ENCODE measurements at places on chromosomes 7 and 10.

- DNase-seq = no peak
Measured at GRCh38 chr7:81506609-81507008, 263.2 kb downstream of the HGF start.

GRCh38 chr10:16679511-16679910, 137.7 kb downstream of the RSU1 start:
- DNase-seq = no peak

DNA sequence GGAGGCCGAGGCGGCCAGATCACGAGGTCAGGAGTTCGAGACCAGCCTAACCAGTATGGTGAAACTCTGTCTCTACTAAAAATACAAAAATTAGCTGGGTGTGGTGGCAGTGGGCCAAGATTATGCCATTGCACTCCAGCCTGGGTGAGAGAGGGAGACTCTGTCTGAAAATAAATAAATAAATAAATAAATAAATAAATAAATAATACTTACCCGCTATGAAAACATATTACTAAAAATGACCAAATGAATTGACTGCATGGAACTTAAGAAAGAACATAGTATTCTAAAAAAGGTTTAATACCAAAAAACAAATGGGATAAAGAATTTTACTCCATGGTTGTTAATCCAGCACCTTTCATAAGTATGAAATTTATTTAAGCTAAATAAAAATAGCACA, 305.0 kb downstream of the GATA3 start:
- no peak for DNase-seq

GRCh38 chr7:140621401-140622021, 19.1 kb downstream of the DENND2A start:
- no peak for DNase-seq

GRCh38 chr7:29457141-29457561, 106.5 kb upstream of the PRR15 start:
- DNase-seq = no peak

DNA sequence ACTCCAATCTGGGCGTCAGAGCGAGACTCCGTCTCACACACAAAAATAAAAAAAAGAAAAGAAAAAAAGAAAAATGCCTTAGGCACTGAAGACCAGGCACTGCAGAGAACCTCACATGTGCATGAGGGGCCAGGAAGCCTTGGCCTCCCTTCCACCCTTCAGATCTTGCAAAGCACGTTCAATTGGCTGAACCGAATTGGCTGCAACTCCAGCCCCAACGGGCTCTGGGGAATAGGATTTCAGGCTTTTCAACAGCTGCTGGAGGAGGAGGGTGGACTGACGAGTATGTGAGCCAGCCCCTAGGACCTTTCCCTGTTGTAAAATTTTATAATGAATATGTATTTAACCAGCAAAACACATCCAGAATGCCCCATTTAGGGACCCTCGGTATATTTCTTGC, 16.7 kb downstream of the TMEM120A start:
- DNase-seq = peak; percentile 53

DNA sequence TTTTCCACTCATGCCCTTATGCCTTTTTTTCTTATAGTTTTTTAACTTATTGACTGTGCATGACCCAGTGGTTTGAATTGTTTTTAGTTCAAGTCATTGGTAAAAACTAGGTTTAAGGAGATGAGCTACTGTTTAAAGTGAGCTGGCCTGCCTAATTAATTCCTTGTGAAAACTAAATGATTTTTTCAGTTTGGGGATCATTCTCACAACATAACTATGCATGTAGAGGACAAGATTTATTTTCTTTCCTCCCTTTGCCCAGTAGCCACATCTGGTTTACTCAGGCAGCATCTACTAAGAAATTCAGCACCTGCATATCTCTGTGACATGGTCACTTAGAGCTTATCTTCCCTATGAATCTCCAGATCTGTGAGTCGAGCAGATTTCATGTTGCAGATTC, 1.7 kb downstream of the ADO start:
- no peak for DNase-seq

DNA sequence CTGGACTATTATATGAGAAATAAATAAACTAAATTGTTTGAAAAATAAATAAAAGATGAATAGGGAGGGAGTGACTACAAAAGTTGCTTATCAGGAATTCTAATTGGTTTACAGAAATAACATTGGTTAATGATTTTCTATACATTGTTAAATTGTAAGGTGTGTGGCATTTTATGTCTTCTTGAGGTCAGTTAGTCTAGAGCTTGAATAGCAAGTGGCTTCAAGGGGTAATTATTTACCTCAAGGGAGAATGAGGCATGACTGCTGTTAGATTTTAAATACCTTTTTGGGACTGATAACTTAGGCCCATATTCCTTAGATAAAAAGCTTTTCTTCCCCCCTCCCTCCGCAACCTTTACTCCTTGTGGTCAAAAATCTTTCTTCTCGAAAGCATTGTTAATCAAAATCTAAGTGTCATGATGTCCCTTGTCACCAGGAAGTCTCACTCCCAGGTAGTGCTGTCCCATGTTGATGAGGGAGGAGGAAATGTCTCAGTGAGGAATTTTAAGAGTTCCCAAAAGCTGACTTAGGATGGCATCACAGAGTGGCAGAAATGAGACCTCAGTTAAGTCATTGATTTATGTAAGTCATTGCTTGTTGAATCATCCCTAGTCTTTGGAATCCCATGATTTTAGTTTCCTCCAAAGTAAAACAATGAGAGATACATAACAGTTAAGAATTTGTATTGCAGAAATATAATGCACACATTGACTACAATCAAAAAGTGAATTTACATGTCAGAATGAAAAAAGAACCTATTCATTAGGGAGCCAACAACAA, 71.5 kb downstream of the MAPK8 start:
- no peak for DNase-seq

DNA sequence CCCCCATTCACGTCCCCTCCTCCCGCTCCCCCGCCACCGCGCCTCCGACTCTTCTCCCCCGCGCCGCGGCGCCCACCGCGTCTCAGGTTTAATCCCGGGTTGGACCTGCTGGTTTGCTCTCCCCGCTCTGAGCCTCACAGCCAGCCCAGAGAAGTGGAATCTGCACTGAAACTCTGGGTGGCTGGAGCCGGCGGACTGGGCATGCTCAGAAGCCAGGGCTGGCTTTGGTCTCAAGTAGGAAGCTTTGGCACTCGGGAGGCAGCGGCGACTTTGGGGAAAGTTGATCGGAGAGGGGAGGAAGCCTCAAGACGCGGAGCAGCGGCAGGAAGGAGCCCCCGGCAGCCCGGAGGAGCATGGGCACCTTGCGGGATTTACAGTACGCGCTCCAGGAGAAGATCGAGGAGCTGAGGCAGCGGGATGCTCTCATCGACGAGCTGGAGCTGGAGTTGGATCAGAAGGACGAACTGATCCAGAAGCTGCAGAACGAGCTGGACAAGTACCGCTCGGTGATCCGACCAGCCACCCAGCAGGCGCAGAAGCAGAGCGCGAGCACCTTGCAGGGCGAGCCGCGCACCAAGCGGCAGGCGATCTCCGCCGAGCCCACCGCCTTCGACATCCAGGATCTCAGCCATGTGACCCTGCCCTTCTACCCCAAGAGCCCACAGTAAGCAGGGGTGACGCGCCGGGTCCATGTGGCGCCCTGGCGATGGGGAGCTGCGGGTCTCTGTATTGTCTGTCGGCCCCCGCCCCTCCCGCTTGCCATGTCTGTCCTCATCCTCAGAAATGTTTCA, at the start of gene PRKG1:
PRKG1 (plus strand) TSS at position 250 of the 791 bp plus-strand sequence.
- no peak for DNase-seq

GRCh38 chr10:35558276-35558675, 46.9 kb upstream of the GJD4 start:
- DNase-seq = no peak

GRCh38 chr7:137957887-137958286, 44.0 kb downstream of the CREB3L2 start:
- no peak for DNase-seq

DNA sequence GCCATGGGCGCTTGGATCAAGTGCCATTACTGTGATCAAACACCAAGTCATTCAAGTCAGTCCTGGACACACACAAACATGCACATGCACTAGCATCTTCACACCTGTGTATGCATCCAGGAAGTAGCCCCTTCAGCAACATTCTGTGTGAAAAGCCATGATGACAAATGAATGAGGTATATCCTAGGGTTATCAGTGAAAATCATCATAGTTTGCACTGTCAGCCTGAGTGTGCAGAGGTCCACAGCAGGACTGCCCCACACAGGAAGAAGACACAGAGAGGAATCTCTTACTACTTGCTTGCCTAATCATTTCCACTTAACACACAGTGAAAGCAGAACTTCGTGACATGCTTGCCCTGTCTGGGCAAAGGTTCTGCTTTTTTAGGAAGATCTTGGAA, 184.0 kb upstream of the ADO start:
- no peak for DNase-seq

GRCh38 chr7:46393142-46393541, 472.1 kb upstream of the IGFBP3 start:
- no peak for DNase-seq

DNA sequence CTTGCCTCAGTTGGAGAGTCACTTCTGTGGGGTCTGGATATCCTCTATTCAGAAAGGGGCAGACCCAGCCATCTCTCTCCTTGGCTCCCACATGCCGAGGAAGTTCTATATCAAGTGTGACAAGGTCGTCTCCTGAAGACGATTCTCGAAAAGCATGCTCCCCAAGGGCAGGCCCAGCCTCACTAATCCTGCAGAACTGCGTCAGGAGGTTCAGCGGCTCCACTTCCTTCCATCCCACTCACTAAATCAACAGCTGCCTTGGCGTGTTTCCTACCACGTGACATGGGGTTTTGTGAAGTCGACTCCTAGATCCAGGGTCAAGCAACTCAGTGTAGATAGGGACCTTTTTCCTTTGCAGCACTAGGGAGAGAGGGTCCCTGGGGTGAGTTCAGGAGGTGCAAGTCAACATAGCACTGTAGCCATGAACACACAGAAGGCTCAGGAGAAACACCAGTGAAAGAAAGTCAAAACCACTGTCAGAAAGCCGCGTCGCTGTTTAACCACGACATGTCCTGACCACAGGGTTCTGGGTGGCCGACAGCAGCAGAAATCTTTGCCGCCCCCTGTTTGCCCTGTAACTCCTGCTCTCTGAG, 156.4 kb downstream of the PRPF18 start:
- DNase-seq = no peak

DNA sequence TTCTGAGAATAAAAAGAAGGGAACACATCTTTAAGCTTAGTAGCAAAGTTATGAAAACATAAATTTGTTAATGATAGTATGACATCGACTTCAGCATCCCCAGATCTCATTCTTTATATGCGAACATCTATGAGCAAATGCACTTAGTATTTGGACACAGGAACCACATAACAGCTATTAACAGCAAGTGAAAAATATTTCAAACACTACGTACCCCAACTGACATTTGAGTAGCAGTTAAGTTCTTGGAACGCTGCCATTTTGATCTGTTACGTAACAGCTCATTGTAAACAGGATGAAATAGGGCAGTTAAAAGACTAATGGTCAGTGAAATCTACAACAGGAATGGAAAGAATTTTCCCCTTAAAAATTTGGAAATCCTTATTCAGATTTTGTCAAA, 428.9 kb downstream of the TNS3 start:
- peak; percentile 76 for DNase-seq

DNA sequence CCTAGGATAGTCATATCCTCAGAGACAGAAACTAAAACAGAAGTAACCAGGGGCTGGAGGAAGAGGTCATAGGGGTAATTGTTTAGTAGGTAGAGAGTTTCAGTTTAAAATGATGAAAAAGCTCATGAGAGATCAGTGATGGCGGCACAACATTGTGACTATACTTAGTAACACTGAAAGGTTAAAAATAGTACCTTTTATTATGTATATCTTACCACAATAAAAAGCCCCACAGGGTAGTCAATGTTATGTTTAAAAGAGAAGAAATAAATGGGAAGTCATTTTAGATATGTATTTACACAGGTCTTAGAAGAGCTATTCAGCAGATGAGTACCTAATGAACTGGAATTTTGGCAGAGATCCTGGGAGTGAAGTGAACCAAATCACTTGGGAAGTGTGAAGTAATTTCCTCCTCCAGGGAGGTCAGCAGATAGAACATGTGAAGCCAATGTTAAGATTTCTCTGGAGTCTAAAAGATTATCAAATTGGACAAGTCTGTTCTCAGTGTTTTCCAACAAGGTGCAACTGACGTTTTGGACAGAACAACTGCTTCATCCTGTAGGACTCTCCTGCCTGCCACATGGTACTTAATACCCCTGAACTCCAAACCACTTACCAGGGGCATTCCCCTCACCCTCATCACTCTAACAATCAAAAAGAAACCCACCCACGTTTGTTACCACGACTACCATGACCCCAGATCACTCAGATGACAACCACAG, 6.4 kb downstream of the CDCA7L start:
- peak; percentile 25 for DNase-seq

- no peak for DNase-seq
Measured at GRCh38 chr10:107436568-107436967, 272.1 kb upstream of the SORCS1 start.

DNA sequence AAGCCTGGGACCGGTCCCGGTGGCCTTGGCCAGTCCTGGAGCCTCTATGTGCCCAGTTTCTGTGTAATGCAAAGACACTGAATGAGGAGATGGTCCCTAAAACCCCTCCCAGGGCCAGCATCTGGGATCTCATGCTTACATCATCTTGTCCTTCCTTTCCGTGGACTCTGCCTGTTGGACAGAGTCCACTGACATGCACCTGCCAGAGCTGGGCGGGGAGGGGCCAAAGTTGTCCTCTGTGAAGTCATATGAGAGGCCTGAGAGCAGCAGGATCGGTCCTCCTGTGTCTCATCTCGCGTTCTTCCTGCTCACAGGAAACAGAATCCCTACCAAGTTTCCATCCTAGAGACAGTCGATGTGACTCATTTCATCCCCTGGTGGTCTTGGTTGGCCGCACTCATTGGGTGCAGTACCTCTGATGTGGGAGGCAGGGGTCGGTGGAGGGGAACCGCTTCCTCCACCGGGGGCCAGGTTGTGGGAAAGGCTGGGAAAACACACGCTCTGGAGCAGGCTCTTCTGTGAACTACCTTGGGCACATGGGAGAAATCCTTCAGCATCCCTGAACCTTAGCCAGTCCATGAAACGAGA, 389.6 kb upstream of the PODXL start:
- no peak for DNase-seq

- peak; percentile 25 for DNase-seq
Measured at GRCh38 chr7:519484-520390, at the start of gene PDGFA. Gene PDGFA, minus strand, starts transcription at chr7:519846. Its CDS starts 845 bp downstream, at chr7:519001.

GRCh38 chr7:7263297-7264230, 81.2 kb downstream of the C1GALT1 start:
- no peak for DNase-seq

- no peak for DNase-seq
Measured at GRCh38 chr10:93435621-93436397, 46.3 kb downstream of the MYOF start.

- DNase-seq = no peak
Measured at GRCh38 chr7:151449990-151450389, 10.0 kb upstream of the CRYGN start.

- no peak for DNase-seq
Measured at GRCh38 chr7:159136442-159136841, 8.2 kb downstream of the VIPR2 start.

DNA sequence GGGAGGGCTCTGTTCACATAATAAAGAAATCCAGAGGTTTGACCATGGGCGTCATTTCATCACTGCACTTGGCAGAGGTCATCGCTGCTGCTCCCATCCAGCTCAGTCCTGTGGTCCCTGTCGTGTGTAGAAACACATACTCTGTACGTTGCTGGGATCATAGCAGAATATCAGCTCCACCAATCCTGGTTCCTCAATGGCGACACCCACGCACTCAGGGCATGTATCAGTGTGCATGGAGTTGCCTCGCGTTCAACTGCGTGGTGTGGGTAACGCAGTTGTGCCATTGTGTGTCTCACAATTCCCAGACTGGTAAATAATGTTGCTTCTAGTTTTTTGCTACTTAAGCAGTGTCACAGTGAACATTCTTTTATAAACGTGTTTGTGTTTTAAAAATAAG, 111.1 kb downstream of the LHPP start:
- no peak for DNase-seq
